ENCODE measurements at places on chromosomes 1 and 21.

DNA sequence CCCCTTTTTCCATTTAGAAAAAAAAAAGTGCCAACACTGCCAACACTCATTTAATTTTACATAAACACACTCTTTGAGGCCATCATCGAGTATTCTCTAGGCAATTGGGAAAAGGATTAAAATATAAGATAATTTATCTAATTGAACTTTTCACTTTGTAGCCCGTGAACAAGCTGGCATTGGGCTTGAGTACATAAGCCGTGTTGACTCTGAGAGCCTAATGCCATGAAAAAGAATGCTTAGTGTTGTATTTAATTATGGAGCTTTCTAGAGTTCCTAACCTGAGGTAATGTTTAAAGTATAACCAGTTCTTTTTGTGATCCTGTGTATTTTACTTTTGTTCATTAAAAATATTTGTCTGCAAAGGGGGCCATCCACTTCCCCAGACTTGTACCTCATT is 193.8 kb downstream of the LYPLAL1 start:
- DNase-seq = no peak

GRCh38 chr21:28776251-28776650 is 216.4 kb downstream of the LTN1 start:
- no peak for DNase-seq

- DNase-seq = no peak
Observed at GRCh38 chr1:29243023-29243870, 6.9 kb downstream of the PTPRU start.

- no peak for DNase-seq
Observed at GRCh38 chr1:209490013-209490412, 93.5 kb upstream of the CAMK1G start.

DNA sequence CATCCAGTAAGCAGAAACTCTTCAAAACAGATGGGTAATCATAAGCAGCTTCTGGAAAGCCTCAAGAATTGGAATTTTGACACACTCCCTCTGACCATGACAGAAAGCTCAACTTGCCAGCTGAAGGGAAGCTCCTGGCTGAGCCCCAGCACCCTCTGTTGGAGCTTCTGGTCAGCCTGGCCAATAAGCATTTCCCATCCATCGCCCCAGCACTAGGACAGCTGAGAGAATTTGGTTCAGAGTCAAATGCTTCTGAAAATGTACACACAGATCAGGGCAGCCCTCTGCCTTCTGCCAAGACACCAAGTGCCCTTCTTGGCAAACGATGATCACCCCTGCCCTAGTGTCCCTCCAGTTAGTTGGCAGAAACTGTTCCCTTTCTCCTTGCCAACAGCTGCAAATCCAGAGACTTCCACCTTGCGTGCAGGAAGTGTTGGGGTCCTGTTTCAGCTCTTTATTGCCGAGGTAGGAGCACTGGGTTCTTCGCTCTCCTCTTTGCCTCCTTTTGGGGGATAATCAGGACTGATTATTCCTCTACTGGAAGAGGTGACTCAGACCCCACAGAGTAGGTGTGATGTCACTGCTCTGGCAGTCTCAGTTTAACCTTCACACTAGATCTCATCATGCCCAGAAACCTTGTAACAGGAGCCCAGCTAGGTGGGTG is 11.9 kb downstream of the PIGV start:
- no peak for DNase-seq

DNA sequence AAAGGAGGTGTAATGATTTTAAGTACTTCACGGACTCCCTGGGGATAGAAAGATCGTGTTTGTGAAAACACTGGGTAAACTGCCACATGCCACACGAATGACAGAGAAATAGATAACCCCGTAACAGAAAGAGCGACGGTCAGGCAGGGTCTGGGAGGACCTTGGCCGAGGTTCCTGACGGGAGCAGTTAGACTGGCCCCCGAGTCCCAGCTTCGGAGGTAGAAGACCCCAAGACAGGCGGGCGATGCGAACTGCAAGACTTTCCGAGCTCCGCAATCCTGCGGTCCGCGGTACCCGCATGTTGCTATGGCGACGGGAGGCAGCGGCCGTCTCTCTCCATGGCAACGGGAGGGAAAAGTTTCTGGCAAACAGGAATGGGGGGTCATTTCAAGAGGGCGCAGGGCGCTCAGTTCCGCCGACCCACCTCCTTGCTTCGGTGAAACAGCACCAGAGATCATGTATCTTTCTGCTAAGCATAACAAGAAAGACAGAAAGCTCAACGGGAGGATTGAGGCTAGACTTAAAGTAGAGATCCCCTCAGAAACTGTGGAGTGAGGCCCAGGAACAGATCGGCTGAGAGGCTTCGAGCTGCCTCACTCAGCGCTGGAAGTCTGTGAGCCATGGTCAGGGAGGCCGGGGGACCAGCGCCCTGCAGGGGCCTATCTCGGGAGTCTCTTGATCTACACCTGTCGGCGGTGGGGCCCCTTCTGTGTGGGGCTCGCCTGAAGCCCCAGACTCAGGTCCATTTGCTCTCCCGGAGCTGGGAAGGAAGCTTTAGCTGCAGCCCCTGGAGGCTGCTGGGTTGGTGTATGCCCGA is 685 bp upstream of the SYT6 start:
- no peak for DNase-seq

DNA sequence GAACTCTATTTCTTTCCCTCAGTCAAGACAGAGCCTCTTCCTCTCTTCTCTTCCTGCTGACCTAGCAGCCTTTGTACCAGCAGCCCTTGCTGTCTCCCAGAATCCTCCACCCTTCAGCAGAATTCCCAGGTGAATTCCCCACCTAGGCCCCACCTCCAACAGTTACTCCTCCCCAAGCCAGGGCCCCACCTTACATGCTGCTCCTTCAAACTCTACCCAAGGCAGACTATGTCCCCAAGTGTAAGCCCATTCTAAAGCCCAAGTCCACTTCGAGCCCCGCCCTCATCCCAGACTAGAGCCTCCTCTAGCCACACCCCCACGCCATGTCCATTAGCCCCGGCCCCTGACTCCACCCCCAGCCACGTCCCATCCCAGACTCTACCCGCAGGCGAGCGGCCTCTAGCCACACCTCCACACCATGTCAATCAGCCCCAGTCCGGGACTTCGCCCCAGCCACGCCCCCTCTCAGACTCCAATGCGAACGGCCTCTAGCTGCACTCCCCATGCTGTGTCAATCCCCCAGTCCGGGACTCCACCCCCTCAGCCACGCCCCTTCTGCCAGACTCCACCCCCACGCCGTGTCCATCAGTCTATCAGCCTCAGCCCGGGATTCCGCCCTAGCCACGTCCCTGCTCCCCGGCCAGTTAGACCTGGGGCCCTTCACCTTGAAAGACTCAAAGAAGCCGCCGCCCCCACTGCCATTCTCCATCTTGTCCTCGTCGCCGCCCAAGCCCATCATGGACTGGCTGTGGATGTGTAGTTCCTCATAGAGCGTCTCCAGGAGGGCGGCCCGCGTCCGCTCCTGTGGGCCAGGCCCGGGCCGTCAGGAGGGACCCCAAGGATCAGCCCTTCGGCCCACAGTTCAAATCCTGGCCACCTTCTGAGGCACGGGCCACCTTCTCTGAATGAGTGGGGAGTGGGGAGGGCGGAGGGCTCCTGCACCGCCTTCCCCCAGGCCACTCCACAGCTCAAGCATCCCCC is 61.3 kb downstream of the RAP1GAP start:
- DNase-seq = no peak

- no peak for DNase-seq
Observed at GRCh38 chr1:204198348-204199340, 2.4 kb upstream of the KISS1 start.

- DNase-seq = no peak
Observed at GRCh38 chr21:46066591-46067331, 31.2 kb upstream of the COL6A2 start.

- no peak for DNase-seq
Observed at GRCh38 chr1:37317870-37318467, 156.4 kb upstream of the ZC3H12A start.

DNA sequence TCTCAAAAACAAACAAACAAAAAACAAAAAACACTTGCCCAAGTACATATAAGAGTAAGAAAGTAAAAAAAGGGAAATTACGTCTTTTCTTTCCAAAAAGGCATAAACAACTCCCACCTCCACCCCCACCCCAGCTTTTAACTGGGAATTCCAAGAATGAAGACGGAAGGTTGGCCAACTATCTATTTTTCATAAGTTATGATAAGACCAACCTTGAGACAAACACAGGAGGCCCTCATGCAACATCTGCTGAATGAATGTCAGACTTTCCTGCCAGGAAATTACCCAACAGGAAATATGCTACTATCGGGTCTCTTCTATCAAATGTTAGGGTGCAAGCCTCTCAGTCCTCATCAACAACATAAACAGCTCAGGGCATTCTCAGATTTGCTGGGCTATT is 1.9 kb downstream of the BSDC1 start:
- DNase-seq = no peak

- no peak for DNase-seq
Observed at GRCh38 chr1:229156872-229157271, 114.0 kb upstream of the RAB4A start.

DNA sequence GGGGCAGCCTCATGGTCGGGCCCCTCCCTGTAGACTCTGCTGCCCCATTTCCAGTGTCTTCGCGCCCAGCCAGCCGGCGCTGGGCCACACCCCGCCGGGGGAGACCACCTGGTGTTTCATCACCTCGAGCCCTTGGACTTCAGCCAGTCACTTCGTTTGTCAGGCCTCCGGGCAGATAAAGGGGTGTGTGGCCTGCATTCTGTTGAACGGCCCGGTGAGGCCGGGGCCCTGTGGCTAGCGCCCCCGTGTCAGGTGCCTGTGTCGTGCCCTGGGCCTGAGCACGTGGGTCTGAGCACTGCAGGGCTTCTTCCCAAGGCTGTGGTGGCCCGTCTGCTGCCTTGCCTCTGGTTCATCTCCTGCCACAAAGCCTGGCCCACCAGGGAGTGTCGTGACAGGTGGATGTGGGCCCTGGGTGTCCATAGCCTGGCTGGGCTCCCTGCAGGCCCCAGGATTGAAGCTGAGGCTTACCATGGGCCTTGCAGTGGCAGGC is 65.2 kb upstream of the DIP2A start:
- DNase-seq = no peak

DNA sequence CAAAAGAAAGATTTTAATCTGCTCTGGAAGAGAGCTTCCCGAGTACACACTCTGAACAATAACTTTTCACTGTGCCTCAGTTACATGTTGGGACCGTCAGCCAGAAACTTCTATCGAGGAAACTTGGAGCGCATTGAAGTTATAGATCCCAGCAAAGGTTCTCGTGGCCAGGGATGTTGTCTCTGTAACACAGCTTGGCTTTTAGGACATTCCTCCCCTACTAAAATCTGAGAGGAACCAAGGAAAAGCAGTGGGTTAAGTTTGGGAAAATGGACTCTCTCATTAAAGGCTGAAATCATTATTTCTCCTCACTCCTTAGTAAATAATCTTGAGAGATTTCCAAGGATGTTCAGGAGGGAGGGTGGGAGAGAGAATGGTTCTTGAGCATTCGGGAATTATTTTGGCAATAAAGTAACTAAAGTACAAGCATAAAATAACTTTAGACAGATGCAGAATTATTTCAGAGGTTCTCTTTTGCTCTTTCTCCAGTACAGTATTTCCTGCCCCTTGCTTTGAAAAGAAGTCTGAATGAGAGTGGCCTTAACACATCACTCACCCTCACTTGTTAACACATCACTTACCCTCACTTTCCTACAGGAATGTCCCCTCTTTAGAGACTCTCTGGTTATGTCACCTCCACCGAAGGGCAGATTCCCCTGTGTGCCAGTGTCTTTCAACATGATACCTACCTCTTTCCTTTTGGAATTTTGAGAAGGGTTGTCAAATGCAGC is 1.8 kb upstream of the NFIA start:
- DNase-seq = no peak

DNA sequence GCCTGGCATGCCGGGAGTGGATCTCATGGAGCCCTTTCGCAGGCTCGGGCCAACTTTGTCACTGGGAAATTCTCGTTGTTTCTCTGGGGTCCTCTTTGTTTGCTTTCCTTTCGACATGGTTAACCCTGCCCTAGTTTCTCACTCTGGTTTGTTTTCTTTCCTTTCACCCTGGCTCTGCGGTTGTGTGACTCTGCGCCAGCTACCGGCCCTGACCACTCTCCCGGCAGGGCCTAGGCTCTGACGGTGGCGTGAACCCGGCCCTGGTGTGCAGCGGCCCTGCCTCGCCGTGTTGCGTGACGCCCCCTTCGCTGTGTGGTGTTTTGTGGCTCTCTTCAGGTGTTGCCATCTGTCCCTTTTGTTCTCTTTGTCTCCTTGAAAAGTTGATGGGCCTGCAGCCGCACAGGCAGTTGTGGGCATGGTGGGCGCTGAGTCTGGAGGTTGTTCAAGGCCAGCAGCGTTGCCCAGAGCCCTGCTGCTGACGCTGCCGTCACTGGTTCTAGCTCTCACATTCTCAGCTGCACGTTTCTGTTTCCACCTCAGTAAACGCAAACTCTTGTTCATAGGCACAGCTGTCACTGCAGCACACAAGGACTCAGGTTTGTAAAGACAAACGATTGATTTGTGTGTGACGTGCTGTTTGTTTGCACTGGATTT is 64.6 kb upstream of the DIP2A start:
- no peak for DNase-seq

GRCh38 chr1:64955097-64956009 is 11.0 kb downstream of the JAK1 start:
- DNase-seq = no peak

All from cortex of kidney (tissue), 1 donor.